ENCODE measurements at places on chromosomes 12 and 14. TPM values are rescaled to one million over a fixed set of nuclear protein-coding genes. Genes with fewer than 3 reads are reported as not detected.

NTS gene
- 1.2 TPM for polyA plus RNA-seq

CLEC2A gene
- polyA plus RNA-seq: not detected

PMCH gene
- polyA plus RNA-seq: not detected

PCED1B gene
- polyA plus RNA-seq: 30.0 TPM

GARIN6 gene
- 41.8 TPM for polyA plus RNA-seq

PRPH gene
- polyA plus RNA-seq: 112 TPM

GPR135 gene
- polyA plus RNA-seq: 25.8 TPM

SSTR1 gene
- polyA plus RNA-seq: 0.45 TPM

RASAL1 gene
- 5.0 TPM for polyA plus RNA-seq

NELL2 gene
- polyA plus RNA-seq: 4.2 TPM

MON2 gene
- 22.8 TPM for polyA plus RNA-seq

CLEC1B gene
- polyA plus RNA-seq: 1.2 TPM

AMHR2 gene
- polyA plus RNA-seq: 33.9 TPM

DLK1 gene
- polyA plus RNA-seq: 45.6 TPM

TSPAN11 gene
- polyA plus RNA-seq: 2.7 TPM

COL2A1 gene
- polyA plus RNA-seq: 2.8 TPM

SYNJ2BP gene
- polyA plus RNA-seq: 59.9 TPM

KRT81 gene
- polyA plus RNA-seq: not detected

ANAPC7 gene
- 94.4 TPM for polyA plus RNA-seq

RAB5B gene
- polyA plus RNA-seq: 139 TPM
